ENCODE measurements at places on chromosomes 5 and 9.

- DNase-seq: no peak
Observed at GRCh38 chr9:68781928-68782327, 76.9 kb downstream of the PIP5K1B start.

- DNase-seq: no peak
Observed at GRCh38 chr5:148986636-148987035, 76.2 kb downstream of the SH3TC2 start.

- DNase-seq: no peak
Observed at GRCh38 chr5:140181002-140181483, 6.1 kb downstream of the CYSTM1 start.

DNA sequence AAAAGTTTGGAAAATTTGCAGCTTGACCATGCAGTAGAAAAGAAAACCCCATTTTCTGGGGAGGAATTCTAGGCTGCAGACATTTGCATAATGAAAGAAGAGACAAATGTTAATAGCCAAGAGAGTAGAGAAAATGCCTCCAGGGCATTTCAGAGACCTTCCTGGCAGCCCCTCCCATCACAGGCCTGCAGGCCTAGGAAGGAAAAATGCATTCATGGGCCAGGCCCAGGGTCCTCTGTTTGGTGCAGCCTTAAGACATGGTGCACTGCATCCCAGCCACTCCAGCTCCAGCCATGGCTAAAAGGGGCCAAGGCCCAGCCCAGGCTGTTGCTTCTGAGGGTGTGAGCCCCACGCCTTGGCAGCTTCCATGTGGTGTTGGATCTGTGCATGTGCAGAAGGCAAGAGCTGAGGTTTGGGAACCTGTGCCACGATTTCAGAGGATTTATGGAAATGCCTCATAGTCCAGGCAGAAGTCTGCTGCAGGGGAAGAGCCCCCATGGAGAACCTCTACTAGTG lies 75.0 kb upstream of the OR13F1 start:
- no peak for DNase-seq

GRCh38 chr9:107805201-107805600 lies 315.6 kb upstream of the KLF4 start:
- DNase-seq: no peak

DNA sequence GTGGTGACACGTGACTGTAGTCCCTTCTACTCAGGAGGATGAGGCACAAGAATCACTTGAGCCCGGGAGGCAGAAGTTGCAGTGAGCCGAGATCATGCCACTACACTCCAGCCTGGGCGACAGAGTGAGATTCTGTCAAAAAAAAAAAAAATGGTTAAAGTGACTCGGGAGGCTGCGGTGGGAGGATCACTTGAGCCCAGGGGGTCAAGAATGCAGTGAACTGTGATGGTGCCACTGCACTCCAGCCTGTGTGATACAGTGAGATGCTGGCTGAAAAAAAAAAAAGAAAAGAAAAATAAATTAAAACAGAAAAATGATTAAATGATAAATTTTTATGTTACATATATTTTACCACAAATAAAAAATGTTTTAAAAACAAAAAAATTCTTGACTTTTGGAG lies 51.9 kb downstream of the KLF4 start:
- no peak for DNase-seq

- no peak for DNase-seq
Observed at GRCh38 chr5:88452820-88453219, 184.2 kb upstream of the TMEM161B start.

DNA sequence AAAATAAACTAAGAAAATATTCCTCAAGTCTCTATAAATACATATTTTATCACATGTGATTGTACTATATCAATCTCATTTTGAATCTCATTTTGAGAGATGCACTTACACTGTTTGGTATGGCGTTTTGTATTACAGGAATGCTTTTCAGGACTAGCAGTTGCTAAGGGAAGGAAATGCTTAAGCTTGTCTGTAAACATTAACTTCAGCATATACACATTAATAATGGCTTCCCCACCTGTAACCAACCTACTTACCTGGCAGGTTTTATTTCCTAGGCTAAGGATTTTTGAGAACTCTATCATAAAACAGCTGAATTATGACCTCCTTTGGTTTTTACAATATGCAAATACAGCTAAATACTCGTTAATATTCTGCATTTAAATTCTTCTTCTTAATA lies 141.0 kb upstream of the GRHPR start:
- DNase-seq: no peak

- DNase-seq: no peak
Observed at GRCh38 chr5:149855366-149855765, 89.2 kb downstream of the PDE6A start.

GRCh38 chr5:112174959-112175594 lies 244.0 kb downstream of the EPB41L4A start:
- peak; percentile 26 for DNase-seq

DNA sequence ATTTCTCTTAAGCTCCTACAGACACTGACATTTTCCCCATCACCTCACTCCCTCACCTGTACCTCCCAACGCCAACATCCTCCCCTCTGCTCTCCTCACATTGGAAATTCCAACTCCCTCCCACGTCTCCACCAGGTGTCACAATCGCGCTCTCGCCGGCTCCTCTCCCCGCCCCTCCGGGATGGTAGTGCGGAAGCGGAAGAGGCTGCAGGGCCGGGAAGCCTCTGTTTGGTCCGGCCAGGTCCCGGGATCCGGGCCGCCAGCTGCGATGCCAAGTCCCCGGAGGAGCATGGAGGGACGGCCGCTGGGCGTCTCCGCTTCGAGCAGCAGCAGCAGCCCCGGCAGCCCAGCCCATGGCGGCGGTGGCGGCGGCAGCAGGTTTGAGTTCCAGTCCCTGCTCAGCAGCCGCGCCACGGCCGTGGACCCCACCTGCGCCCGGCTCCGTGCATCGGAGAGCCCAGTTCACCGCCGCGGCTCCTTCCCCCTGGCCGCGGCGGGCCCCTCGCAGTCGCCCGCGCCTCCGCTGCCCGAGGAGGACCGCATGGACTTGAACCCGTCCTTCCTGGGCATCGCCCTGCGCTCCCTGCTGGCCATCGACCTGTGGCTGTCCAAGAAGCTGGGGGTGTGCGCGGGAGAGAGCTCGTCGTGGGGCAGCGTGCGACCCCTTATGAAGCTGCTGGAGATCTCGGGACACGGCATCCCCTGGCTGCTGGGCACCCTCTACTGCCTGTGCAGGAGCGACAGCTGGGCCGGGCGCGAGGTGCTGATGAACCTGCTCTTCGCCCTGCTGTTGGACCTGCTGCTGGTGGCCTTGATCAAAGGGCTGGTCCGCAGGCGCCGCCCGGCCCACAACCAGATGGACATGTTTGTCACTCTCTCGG lies at the start of gene PLPP6:
TSS of gene PLPP6 (plus strand) at position 187 of the 881 bp plus-strand sequence. CDS start at position 269, 82 bp downstream.
- DNase-seq: peak; percentile 75

DNA sequence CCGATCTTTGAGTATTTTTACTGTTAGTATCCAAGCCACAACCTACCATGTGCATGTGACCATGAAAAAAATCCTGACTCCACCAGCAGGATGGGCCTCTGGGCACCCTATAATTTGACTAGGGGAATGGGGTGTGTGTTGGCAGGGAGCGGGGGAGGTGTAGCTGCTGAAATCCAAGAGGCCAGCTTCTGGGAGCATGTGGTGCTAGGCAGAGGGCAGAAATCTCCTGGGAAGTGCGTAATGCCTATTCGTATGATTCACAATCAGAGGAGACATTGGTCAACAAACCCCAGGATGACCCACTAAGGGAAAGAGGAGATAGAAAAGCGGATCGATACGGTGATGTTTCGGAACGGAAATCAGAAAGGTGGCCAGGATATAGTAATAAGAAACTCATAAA lies 149.9 kb downstream of the ARSB start:
- DNase-seq: no peak

DNA sequence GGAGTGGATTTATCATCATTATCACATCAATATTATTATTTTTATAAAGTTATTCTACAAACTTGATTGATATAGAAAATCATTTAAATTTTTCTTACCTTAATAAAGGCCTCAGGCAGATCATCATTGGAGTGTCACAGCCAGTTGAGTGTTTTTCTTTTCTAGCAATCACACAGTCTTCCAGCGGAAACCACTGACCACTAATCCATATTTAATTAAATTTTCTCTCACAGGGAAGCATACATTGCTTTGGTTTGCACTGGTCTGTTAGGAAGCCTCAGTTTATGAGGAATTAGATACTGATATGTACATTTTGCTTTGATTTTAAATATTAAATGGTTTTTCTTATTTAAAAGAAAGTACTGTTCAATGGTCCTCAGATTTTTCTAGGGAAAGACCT lies 6.7 kb downstream of the SPZ1 start:
- no peak for DNase-seq

GRCh38 chr5:150058480-150059126 lies 27.8 kb downstream of the CSF1R start:
- DNase-seq: no peak

DNA sequence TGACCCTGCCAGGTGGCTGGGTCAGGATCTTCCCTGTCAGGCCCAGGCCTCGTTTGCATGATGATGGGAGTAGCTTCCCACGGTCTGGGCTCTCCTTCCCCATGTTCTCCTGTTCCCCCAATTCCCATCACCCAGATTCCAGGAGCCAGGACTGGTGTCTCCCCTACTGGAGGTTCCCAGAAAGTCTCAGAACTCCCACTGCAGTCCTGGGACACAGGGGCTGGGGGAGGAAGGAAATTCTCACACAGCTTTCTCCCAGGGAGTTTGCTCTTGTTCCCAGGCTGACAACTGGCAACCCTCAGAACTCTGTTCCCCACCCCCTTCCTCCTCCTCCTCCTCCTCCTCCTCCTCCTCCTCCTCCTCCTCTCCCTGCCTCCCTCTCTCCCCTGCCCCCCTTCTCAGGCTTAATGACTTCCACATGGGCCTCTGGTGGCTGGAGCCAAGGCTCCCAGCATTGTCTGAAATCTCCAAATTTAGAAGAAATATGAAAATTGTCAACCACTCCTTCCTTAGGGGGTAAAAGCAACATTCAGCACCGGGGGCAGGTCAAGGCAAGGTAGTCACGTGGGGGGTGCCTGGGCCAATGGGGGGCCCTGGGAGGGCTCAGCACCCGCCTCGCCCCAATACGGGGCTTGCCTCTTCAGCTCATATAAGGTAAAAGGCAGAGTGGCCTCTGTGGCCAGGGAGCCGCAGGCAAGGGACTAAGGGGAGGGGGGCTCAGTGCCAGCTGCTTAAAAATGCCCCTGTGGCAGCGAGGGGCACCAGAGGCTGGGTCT lies 27.3 kb upstream of the IL17B start:
- DNase-seq: no peak

DNA sequence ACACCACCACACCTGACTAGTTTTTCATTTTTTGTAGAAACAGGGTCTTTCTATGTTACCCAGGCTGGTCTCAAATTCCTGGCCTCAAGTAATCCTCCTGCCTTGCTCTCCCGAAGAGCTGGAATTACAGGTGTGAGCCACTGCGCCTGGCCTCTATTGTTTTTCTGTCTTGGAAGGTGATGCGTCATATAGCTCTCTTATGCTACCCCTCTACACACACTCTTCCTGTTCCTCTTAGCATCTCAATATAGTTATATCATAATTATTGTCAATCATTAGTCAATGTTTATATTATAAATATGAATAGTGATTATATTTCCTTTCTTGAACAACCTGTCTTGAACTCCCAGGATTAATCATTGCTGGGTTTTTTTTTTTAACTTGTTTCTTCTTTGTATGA lies 7.3 kb downstream of the PKD2L2 start:
- no peak for DNase-seq

DNA sequence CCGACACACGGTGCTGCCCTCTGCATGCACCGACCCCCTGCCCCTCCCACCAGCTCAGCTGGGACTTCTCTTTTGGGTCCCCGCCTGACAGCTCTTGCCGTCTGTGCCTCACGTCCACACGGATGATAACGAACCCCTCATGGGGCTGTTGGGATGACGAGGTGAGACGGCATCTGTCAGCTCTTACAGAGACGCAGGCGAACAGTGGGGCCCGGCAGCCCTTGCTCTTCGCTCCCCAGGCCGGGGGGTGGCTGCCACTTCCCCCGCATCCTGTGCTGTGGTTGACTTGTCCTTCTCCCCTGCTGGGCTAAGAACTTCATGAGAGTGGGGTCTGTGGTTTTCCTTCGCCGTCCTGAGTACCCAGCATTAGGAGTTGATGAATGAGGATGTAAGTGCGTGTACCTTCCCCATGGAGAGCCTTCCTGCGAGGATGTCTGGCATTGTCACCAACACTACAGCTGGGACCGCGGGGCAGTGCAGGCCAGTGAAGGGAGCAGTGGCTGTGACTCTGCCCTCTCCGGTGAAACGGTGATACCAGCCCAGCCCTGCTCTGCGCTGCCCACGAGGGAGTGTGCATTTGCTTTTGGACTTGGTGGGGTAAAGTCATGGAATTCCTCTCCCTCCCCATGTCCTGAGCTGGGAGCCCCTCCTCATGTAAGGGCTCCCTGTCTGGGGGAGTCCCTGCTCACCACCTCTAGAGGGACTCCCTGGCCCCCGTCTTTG lies 23.2 kb downstream of the HK3 start:
- no peak for DNase-seq

- DNase-seq: no peak
Observed at GRCh38 chr9:131475956-131476776, 26.6 kb upstream of the POMT1 start.

DNA sequence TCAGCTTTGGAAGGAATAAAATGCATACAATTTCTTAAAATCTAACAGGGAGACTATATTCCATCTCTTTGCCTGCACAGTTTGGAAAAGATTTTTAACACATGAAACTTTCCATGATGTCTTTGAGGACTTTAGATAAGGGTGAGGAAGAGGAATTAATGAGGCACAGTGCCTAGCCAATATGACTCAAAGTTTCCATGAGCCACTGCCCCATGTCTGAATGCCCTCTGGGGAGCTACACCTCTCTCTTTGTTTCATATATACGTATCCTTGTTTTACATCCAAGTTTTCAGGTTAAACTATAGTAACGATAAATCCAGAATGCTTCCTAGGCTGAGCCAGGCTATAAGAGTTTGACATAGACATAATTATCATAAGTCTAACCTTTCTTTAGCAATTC lies 349.3 kb upstream of the TLE4 start:
- no peak for DNase-seq

GRCh38 chr5:27701931-27702903 lies 663.8 kb upstream of the CDH9 start:
- DNase-seq: no peak

GRCh38 chr5:127518319-127518621 lies 830 bp downstream of the PRRC1 start:
- no peak for DNase-seq

DNA sequence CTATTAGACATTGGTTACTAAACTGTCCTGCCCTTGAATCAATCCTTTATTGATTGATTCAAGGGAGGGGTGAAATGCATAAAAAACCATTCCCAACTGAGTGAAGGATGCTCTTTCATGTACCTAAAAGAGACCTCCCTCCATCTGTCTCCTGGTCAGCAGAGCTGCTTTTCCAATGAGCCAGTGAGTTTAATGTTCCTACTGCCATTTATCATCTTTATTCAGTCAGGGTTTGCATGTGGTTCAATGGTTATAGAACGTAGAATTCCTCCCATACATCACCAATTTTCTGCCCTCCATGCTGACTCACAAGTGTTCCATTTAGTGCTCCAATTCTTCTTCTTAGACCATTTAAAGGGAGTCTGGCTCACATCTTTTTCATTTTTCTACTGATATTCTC lies 199.1 kb upstream of the PCSK5 start:
- no peak for DNase-seq

GRCh38 chr9:100066539-100066938 lies 32.3 kb downstream of the ERP44 start:
- DNase-seq: no peak

Data from activated CD4-positive, alpha-beta T cell treated with anti-CD3 and anti-CD28 coated beads for 4 hours (primary cell).